IPS DF 6.9 (cell line): ENCODE measurements at places on chromosomes 13 and 19.

GRCh38 chr13:24280720-24281119, 28.7 kb upstream of the C1QTNF9 start:
- DNase-seq: no peak

GRCh38 chr13:80214521-80214991, 126.4 kb downstream of the SPRY2 start:
- no peak for DNase-seq

GRCh38 chr19:58555920-58556621, 1.2 kb upstream of the CHMP2A start:
- DNase-seq: no peak

- DNase-seq: no peak
Measured at GRCh38 chr19:51794885-51795490, at the start of gene FPR3. Gene FPR3 (plus strand): TSS chr19:51795157. CDS start chr19:51823749, 28,592 bp downstream.

- no peak for DNase-seq
Measured at GRCh38 chr19:45667620-45668341, at the start of gene GIPR. Gene GIPR (plus strand): TSS chr19:45668221. CDS start chr19:45669521, 1,300 bp downstream.

GRCh38 chr19:49823472-49823871, 5.4 kb downstream of the MED25 start:
- no peak for DNase-seq

DNA sequence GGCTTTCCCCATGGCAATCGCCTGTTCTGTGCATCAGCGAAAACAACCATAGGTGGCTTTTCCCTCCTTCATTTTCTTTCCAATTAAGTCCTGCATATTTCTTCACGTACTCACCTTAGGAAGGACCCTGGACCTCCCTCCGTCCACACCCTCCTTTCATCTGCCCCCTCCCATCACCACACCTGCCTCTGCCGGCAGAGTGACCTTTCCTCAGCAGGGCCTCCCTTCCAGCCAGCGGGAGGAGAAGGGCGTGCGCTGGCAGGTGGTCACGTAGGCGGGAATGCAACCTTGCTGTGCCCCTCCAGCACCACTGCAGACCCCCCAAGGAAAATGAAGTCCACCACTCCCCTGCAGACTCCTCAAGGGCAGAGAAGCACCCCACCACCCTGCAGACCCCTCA, 61.1 kb downstream of the GSX1 start:
- DNase-seq: no peak

- DNase-seq: no peak
Measured at GRCh38 chr13:34523406-34523805, 418.7 kb upstream of the NBEA start.

DNA sequence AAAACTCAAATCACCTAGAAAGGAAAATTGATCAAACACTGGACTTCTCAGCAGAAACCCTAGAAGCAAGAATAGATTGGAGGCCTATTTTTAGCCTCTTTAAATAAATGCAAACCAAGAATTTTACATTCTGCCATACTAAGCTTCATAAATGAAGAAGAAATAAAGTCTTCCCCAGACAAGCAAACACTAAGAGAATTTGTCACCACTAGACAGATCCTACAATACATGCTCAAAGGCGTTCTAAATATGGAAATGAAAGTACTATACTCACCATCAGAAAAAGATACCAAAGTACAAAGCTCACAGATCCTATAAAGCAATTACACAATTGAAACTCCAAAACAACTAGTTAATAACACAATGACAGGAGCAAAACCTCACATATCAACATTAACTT, 578.1 kb downstream of the UQCRFS1 start:
- DNase-seq: no peak

DNA sequence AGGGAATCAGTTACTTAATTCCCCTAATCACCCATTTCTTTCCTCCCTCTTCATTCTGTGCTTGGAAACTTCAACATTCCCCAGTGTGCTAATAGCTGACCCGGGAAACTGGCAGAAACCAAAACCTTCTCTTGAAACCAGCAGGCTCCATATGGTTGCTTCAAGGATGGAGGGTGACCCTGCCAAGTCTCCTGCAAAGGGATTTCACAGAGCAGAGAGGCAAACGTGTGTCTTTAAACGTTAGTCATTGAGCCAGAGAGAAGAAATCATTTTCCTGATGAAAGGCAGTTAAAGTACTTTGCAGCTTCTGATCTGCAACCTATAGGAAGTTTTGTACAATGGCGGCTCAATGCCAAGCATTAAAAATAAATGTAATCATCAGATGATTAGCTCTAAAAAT, 220.9 kb downstream of the POU4F1 start:
- no peak for DNase-seq

DNA sequence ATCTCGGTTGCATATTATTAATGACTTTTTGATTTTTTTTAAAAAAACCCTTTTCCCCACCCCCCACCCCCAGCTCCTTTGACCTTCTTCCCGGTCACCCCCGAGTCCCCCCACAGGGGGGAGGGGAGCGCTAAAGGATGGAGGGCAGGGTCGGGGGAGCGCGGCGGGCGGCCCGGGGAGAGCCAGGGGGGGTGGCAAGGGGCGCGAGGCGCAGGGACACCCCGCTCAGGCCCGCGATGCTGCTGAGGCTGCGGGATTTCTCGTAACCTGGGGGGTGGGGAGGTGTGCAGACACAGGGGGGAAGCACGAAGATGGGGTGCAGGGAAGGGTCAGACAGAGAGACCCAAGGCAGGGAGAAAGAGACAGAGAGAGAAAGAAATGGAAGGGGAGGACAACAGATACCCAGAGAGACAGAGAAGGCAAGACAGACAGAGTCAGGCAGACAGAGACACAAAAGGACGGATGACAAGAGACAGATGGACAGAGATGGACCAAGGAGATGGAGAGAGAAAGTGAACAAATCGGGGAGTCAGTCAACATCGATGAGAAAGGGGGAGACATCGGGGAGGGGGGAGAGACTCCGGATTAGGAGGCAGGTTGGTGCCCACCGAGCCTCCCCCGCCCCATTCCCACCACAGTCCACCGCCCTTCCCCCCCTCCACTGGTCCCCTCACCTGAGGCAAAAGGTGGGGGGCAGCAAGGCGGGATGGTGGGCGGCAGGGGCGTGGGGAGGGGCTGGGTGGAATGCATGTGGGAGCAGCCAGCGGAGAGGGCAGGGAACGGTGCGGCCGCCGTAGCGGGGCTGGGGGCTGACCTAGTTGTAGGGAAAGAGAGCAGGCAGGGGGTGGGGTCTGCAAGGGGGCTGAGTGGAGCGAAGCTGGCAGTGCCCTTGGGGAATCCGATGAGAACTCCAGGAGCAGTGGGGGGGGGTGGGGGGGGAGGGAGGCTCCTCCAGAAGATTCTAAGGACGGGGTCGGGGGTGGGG, 14.2 kb downstream of the KCNC3 start:
- DNase-seq: no peak

GRCh38 chr13:112954488-112955270, 14.3 kb upstream of the MCF2L start:
- no peak for DNase-seq

GRCh38 chr13:79725841-79726240, 244.9 kb downstream of the NDFIP2 start:
- DNase-seq: no peak

DNA sequence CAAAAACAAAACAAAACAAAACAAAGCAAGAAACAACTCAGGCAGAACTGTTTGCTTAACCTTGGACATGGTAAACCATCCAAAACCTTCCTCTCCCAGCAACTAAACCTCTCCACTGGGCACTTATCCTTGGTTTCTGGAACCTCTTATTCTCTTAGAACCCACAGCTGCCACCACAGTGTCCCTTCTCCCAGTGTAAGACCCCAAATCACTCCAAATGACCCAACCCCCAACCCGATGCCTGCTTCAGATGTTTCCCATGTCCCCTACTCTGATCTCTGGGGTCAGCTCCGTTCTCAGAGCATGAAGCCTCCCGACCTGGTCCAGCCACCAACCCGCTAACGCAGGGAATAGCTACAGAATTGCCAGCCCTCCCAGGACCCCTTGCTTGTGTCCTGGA, 972 bp downstream of the KLK2 start:
- DNase-seq: no peak

- DNase-seq: no peak
Measured at GRCh38 chr13:53191091-53191490, 162.5 kb downstream of the OLFM4 start.

GRCh38 chr19:39372047-39372802, 18.7 kb downstream of the PAF1 start:
- DNase-seq: no peak

- no peak for DNase-seq
Measured at GRCh38 chr13:108056278-108056677, 159.1 kb downstream of the LIG4 start.

DNA sequence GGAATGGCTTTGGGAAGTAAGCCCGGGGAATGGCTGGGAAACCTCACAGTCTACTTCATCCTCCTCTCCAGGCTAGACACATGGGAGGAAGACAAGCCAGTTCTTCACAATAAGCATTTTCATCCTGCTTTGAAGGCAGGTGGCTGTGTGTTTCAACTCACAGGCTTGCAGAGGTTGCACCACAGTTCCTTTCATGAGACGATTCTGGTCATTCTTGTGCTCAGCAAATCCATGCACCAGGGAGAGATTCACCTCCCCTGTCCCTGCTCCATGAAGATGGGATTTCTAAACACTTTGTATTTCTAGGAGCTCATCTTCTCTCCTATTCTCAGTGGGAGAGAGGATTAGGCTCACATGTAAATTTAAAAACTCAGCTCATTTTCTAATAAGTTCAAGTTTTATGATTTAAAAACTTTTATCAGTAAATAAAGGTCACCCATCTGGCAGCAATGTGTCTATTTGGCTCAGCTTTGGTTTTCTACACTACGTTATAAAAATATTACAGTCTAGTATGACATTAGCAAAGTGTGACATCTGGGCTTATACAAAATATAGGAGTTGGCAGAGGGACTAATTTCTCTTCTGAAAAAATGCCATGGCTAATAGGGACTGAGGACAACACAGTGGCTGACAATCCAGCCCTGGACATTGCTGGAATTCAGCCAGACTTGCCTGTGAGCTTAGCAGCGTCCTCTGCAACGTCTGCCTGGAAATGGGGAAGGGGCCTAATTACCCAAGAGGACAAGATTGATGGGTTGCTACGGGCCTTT, 283.2 kb upstream of the SLC10A2 start:
- no peak for DNase-seq

DNA sequence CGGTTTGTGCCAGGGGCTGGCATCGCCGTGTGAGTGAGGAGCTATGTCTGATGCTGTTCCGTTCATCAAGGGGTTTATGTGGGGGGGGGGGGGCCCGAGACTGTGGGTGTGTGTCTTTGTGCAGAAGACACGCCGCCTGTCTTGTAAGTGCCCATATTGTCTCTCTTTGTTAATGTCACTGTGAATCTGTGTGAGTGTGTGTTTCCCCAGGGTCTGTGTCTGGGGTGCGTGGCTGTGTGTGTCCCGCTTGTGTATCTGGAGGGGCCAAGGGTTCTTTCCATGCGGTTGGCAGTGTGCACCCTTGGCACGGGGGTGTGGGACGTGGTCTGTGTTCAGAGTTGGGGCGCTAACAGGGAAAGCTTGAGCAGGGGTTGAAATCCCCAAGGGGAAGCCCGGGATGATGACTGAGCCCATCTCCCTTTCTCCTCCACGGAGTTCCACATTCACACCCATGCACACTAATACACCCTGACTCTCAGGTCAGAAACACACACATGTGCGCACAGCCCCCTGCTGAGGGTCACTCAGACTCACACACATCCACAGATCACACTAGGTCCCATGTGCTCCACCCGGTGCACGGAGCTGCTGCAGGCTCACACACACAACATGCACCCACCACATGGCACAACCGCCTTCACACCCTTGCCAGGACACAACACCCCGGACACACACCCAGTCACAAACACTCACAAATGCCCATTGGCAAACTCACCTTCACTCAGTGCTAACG, 1.8 kb downstream of the NCAN start:
- no peak for DNase-seq

- DNase-seq: peak; percentile 57
Measured at GRCh38 chr19:16417660-16418596, 53.8 kb downstream of the EPS15L1 start.

DNA sequence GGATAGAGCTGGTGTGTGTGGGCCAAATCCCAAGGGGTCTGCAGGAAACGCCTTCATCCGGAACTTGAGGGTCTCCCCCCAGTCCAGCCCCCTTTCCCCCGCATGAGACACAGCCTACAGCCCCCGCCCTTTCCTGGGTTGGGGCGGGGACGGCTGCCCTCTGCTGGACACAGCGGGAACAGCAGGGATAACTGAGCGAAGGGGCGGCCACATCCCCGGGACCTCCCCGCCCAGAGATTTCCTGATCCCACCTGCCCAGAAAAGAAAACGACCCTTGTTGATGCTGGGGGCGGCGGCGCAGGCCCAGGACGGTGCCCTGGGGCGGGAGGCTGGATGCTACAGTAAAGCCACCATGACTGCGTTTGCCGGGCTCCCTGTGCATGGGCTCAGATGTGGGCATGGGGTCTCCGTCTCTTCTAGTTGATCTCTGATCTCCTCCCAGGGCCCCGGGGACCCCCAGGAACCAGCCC, 14.2 kb downstream of the ONECUT3 start:
- DNase-seq: no peak

DNA sequence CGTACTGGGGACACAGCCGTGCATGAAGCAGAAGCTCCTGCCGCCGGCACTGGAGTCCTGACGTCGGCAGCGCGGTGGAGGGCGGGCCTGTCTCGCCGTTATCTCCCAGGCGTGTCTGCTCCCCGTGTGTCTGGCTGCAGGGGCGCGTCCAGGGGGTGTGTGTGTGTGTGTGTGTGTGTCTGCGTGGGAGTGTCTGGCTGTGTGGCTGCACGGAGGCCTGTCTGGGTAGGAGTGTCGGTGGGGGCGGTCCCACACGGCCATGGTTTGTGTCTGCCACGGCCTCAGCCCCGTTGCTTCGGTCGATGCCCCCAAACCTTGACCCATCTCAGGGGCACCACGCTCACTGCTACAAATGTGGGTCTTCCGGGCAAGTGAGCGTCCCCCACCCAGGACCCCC, 18.3 kb downstream of the ARID3A start:
- DNase-seq: no peak

DNA sequence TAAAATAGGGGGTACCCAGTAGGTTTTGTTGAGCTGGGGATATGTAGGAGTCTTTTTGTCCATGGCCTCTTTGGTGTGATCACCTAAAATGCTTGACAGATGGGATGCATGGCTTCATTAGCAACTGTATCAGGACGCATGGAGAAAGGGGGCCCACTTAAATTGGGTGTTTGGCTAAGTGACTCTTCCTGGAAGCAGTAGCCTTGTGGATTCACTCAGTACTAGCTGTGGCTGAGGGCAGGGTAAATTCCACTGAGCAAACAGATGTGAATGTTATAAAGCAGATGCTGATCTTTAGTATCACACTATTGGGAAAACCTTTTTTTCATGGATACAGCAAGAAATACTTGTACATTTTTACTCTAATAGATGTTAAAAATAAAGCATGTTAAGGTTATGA, 140.0 kb downstream of the FGF14 start:
- no peak for DNase-seq
